DMS79 (cell line): ENCODE measurements at places on chromosomes 11 and 22.

GRCh38 chr11:60504219-60504905, 10.8 kb upstream of the MS4A13 start:
- DNase-seq: no peak

DNA sequence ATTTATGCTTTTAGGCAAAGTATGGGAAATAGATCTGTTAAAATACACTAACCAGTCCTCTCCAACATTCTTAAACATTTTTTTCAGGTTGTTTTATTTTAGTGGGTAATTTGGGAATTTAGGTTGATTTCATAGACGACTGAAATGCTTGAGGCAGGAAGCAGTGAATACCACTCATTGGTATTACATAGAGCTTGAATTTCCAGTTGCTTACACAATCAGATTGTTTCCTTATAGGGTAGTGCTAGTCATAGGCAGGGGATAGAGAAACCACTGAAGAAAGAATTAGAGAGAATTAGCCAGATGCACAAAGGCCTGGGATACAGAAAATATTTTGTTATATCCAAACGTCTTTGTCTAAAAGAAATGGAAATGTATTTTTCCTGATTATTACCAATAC, 23.9 kb upstream of the LYVE1 start:
- DNase-seq: no peak

DNA sequence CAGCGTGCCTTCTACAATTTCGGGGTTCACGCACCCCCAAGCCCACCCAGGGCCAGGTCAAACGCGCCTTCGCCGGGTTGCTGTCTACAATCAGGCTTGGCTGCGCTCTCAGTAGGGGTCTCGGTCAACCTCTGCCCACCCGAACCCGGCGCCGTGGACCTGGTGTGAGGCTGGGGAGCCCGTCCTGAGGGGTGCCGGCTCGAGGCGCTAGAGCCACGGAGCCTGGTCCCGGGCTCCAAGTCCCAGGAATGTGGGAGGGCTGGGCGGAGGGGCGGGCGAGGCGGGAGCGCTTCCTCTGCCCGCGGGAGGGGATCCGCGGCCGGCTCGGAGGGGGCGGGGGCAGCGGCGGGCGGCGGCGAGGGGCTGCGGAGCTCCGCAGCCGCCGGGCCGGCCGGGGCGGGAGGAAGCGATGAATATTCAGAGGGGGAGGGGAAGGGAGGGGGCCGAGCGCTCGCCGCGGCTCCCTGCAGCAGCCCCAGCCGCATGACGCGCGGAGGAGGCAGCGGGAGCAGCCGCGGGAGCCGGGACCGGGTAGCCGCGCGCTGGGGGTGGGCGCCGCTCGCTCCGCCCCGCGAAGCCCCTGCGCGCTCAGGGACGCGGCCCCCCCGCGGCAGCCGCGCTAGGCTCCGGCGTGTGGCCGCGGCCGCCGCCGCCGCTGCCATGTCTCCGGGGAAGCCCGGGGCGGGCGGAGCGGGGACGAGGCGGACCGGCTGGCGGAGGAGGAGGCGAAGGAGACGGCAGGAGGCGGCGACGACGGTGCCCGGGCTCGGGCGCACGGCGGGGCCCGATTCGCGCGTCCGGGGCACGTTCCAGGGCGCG, at the start of gene PTPRJ:
TSS of gene PTPRJ (plus strand) at position 472 of the 819 bp plus-strand sequence. CDS start 354 bp downstream, outside the sequence.
- DNase-seq: peak; percentile 46

DNA sequence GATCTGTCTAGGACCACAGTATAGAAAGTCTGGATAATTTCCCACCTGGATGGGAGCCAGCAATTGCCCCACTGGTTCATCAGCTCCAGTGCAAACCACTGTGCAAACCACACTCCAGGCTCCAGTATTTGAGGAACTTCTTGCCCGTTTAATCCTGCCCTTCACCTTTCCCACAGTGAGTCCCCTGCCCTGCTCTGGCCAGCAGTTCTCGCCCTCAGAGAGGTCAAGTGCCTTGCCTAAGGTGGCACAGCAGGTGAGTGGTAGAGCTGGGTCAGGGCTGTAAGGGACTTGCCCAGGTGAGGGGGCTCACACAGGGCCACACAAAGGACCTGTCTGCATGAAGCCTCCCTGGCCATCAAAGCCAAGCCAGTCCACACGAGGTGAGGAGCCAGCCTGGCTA, 24.1 kb downstream of the MS4A10 start:
- no peak for DNase-seq

DNA sequence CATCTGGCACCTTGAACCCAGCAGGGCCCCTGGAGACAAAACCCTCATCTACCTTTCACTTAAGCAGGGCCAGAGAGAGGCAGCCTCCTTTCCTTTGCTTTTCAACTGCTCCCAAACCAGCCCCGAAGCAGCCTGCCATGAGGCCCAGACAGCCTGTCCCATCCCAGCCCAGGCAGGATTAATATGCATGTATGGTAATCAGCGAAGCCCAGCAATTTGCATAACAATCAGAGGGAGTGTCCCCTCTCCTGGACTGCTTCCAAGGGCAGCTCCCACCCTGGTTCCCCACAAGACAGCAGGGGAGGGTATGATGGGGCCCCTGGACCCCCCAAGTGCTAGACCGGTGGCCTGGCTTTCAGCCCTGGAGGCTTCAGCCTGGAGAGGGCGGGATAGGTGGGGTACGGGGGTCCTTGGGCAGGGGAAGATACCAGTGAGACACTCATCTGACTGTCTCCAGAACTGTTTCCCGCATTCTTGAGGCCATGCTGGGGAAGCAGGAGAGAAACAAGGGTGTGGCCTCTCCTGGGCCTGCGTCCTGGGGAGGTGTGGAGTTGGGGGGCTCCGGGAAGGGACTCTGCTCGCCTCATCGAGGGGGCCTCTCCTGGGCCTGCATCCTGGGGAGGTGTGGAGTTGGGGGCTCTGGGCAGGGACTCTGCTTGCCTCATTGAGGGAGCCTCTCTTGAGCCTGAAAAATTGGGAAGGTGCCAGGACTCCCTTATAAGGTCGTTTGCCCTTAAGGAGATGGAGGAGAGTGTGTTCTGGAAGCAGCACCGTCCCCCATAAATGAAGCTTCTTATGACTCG, 93.2 kb upstream of the PRR5 start:
- no peak for DNase-seq

GRCh38 chr22:21009638-21010425, 5.1 kb upstream of the P2RX6 start:
- no peak for DNase-seq

DNA sequence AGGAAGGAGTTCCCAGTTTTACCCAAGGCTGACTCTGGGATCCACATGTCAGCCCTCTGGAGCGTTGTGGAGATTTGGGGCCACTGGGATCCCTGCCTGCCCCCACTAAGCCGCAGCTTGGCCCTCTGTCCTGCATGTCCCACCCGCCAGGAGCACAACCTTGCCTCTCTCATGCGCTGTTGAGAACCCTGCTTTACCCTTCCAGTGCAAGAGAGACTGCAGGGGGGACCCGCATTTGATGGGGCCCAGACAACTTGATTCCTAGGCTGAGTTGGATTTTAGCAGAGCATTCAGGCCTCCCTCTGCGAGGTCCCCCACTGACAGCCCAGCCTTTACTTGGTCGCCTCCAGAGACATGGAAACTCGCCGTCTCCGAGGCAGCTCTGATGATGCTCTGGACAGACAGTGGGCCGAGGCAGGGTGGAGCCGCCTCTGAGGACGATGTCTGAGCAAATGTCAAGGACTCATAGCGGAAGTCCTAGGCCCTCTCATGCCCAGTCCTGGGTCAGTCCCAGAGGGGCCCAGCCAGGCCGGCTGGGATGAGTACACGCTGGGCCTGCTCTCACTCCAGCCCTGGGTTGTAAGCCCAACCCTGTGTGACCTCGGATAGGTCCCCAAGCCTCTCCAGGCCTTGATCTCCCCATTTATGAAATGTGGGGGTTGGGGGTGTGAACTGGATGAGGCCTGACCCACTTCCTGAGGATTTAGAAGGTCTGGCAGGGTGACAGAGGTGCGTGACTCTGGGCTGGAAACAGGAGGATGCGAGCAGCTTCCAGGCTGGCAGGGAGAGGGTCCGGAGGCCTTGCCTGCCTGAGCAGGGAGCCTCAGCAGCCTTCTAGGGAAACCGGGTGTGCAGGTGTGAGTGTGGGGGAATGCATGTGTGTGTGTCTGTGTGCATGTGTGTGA, 630 bp downstream of the CD5 start:
- no peak for DNase-seq

DNA sequence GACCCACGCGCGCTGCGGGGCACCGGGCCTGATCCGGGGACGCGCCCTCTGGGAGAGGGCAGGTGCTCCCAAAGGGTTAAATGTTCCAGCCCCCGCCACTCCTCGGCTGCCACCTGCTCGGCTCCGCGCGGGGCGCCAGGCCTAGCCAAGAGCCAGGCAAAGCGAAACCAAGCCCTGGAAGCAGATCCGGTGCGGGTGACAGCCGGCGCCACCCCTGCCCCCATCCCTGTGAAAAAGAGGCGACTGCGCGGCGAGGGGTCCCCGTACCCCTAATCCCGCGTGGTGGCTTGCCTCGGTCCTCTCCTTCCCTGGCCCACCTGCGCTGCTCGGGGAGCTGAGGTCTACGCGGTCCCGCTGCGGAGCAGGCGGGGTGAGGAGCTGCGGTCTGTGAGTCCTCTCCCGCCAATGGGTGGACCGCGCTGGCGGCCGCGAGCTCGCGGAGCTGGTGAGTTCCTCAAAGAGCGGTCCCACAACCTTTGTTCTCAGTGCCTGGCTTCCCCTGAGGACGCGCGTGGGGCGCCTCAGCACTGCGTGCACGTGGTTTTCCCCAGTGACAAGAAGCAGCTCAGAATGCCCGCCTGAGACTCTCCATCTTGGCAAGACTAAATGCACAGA, at the start of gene ME3:
TSS of gene ME3 (minus strand) at position 610 of the 615 bp plus-strand sequence.
- peak; percentile 62 for DNase-seq

GRCh38 chr22:48520884-48521588, 1306.6 kb downstream of the BRD1 start:
- DNase-seq: no peak

GRCh38 chr11:86547727-86548126, 124.7 kb downstream of the ME3 start:
- no peak for DNase-seq

DNA sequence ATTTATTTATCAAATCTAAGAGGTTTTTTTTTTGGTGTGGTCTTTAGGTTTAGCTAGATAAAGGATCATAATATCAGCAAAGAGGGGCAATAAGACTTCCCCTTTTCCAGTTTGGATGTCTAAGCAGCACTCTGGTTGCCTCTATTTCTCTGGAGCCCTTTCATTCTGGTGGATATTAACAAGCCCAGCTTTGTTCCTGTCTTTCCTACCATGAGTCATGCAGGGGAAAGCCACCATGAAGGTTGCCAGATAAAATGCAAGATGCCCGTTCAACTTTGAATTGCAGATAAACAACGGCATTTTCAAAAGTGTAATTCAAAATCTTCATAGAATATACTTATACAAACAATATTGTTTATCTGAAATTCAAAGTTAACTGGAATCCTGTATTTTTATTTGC, 143.6 kb downstream of the ADAMTS15 start:
- no peak for DNase-seq

DNA sequence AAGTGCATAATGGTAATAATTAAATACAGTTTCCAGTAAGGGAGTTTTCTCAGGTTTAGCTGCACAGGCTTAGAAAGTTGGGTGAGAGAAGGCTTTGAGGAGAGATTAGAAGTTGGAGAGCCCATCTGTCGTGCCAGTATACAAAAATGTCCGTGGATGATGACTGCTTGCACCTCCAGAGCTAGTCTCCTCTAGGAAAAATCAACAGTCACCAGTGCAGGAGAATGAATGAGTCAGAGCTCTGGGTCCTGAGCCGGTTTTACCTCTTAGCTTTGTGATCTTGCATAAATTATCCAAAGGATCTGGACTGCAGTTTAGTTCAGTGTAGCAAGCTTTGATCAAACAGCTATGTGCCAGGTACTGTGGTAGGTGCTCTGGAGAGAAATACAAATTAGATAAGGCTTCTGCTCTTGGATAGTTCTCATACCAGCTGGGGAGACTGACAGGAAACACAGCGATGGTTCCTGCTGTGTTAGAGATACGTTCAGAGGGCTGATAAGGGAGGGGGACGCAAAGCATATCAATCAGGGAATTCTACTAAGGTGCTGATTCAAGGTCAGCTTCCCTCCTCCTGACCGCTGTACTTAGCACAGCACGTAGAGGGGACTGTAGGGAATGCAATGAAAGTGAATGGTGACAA, 125.9 kb downstream of the TEAD1 start:
- DNase-seq: peak; percentile 44

DNA sequence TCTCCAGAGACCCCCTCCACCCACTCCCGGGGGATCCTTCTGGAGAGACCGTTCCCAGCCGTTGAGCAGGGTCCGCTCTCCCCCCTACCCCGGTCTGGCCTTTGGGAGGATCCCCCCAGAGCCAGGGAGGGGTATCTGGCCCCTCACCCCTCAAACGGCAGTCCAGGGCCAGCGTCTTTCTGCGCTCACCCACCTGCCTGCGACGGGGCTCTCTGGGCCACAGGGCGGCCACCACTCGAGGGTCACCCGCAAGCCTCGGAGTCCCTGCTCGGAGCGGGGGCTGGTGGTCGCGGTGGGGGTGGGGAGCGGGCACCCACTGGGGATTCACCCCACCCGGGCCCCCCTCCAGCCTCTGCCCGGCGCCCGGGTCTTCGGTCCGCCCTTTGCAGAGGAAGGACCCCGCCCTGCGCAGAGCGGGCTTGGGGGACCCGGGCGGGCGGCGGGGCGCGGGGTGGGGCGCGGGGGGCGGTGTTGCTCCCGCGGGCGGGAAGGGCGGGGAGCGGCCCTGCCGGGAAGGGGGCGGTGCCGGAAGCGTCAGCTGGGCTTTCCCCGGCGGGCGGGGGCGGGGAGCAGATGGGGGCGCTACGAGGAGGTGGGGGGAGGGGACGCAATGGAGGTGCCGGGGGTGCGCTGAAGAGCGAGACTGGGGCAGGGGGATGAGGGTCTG, 16.6 kb downstream of the CRELD2 start:
- DNase-seq: no peak

GRCh38 chr11:111019451-111019850, 226.1 kb upstream of the POU2AF2 start:
- no peak for DNase-seq

DNA sequence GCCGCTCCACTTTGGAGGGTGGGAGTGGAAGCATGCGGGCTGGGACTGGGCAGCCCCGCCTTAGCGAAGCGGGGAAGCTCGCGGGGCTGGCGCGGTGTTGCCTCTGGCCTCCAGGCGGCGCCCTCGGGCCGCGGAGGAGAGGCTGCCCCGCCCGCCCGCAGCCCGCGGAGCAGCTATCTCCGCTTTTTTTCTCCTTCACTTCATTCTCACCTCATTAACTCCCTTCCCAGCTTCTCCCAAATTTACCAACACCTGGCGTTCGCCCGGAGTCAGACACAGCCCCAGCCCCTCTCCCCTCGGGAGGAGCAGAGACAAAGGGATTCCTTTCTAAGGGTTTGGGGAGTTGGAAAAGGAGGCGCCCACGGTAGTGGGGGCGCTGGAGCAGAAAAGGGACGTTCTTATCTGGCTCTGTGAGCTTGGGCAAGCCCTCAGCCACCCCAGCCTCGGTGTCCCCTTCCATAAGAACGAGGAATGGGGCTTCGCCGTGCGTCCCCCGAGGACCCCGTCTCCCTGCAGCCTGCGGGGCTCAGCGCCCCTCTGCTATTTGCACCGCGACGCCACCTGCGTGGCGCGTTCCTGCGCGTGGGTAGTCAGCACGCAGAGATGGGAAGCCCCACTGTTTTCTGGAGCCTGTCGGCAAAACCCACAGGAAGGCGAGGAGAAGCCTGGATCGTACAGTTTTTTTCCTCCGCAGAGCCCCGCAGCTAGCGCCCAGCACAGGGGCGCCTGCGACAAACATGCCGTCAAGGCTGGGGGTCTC, 1.5 kb upstream of the WNT11 start:
- DNase-seq: peak; percentile 66
